Esophagus (tissue), 2 donors: ENCODE measurements at places on chromosomes 1 and 21. TPM values are rescaled to one million over a fixed set of nuclear protein-coding genes. Genes with fewer than 3 reads are reported as not detected.

The SERPINC1 gene
- polyA plus RNA-seq = 0.06 TPM

The ABL2 gene
- polyA plus RNA-seq = 1.1 TPM

The ARHGAP29 gene
- polyA plus RNA-seq = 2.8 TPM

The B3GALT2 gene
- 0.28 TPM for polyA plus RNA-seq

The HUNK gene
- 0.20 TPM for polyA plus RNA-seq

The KLHDC9 gene
- polyA plus RNA-seq = 1.8 TPM

The SPTA1 gene
- 0.04 TPM for polyA plus RNA-seq

The BEND5 gene
- polyA plus RNA-seq = 0.71 TPM

The RSPH1 gene
- polyA plus RNA-seq = 0.20 TPM

The C1orf185 gene
- not detected for polyA plus RNA-seq

The FLG2 gene
- 0.04 TPM for polyA plus RNA-seq

The CD53 gene
- polyA plus RNA-seq = 5.8 TPM

The UAP1 gene
- 30.5 TPM for polyA plus RNA-seq

The PRKAA2 gene
- polyA plus RNA-seq = 0.98 TPM

The MTARC2 gene
- polyA plus RNA-seq = 6.0 TPM

The GBP2 gene
- 88.1 TPM for polyA plus RNA-seq
